ENCODE measurements at places on chromosomes 7 and 10.
A peak's percentile ranks its signal among the peaks of the same experiment; 100 is the strongest.

DNA sequence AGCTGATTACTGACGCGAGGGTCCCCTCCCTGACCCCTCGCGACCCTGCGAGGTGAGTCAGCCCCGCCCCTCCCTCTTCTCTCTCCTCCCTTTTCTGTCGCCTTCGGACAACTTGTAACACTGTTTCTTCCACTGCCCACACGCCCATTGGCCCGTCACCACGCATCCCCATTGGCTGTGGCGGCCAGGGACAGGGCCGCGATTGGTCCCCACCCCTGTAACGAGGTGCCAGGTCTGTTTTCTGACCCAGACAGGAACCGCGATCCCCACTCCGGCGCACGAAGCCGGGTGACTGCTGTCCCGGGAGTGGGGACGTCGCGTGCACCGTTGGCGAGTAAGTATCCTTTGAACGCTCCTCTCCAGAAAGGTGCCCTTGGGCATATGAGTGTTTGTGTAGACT is at the start of gene STRA8:
STRA8 (plus strand) TSS at position 269 of the 400 bp plus-strand sequence. CDS start 6,687 bp downstream, outside the sequence.
- peaks cover 5% of the 10 kb centered on the region for H3K27me3 ChIP-seq
- H3K4me3 ChIP-seq: no peak within 1 kb of the TSS
- peaks cover 10% of the 10 kb centered on the region for H3K4me1 ChIP-seq

DNA sequence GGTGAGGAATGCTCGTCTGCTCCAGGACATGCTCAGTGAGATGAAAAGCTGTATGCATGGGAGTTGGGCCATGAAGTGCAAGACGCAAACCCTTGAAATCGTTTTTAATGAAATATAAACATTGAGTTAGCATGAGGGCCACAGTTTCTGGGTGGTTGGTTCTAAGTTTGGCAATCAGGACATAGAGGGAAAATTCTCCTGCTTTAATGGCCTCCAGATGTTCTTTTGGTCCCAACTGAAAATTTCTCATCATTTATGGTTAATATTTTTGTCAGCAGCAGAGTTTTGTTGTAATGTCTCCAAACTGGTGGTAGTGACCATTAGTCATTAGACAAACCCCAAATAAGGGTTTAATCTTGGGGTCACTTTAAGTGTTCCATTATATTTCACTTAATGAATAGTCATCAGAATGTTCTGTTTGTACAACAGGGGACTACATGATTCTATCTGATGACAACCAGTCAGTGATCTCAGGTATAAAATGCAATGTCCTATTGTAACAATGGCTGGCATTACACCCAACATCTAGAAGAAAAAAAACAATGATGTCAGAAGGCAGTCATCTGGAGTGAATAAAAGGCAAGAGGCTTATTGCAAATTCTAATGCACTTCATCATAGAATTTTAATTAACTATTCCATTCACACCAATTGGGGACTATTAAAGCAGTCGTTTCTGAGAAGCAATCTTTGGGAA is 197.4 kb downstream of the JCAD start:
- no peak overlapping the region for H3K4me3 ChIP-seq
- DNase-seq: no peak

DNA sequence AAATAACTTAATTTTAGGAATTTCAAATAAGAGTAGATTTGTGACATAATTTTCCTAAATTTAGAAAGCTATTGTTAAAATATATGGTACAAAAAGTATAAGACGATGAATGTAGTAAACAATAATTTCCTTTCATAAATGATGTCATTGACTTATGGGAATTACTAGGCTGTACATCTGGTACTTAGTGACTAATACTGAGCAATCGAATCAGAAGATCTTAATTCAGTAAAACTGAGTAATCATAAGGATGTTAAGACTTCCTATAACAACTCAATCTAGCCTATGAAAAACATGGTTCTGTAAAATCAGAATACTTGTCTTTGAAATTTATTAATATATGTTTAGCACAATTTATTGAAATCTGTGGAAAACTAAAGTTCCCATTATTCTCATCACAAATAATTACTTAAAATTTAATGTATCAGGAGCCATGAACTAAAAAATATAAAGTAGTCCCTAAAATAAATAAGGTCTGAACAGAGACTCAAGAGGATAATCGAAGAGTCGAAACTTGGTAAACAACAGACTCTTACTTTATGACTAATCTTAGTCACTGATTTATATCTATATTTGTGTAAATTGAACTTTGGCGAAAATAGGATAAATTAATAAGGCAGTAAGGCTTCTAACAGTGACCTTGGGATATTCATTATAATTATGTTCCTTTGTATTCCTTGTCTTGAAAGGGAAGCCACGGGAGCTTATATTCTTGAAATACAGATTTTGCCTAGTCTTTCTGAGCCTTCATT is 142.1 kb downstream of the HGF start:
- no peaks in the 10 kb centered on the region for H3K36me3 ChIP-seq
- H3K4me3 ChIP-seq: no peak overlapping the region
- no peaks in the 10 kb centered on the region for H3K27me3 ChIP-seq
- no peaks in the 10 kb centered on the region for H3K4me1 ChIP-seq
- no peak for DNase-seq

- peaks cover 5% of the 10 kb centered on the region for H3K27me3 ChIP-seq
- no peak overlapping the region for H3K4me3 ChIP-seq
- H3K4me1 ChIP-seq: peaks cover 71% of the 10 kb centered on the region
- peaks cover 34% of the 10 kb centered on the region for H3K36me3 ChIP-seq
- peak overlapping the region; percentile 24 for H3K27ac ChIP-seq
Observed at GRCh38 chr10:104306897-104307296, 31.4 kb downstream of the ITPRIP start.

- no peak overlapping the region for H3K4me3 ChIP-seq
- no peaks in the 10 kb centered on the region for H3K36me3 ChIP-seq
- DNase-seq: no peak
- no peak overlapping the region for H3K27ac ChIP-seq
- no peaks in the 10 kb centered on the region for H3K4me1 ChIP-seq
- H3K27me3 ChIP-seq: peaks cover 18% of the 10 kb centered on the region
Observed at GRCh38 chr10:44353721-44354120, 31.2 kb downstream of the CXCL12 start.

GRCh38 chr10:77843264-77843663 is 83.3 kb downstream of the DLG5 start:
- no peak overlapping the region for H3K4me3 ChIP-seq
- H3K27ac ChIP-seq: no peak overlapping the region
- no peak for DNase-seq
- H3K36me3 ChIP-seq: no peaks in the 10 kb centered on the region
- no peaks in the 10 kb centered on the region for H3K4me1 ChIP-seq

- peaks cover 24% of the 10 kb centered on the region for H3K36me3 ChIP-seq
- peak overlapping the region; percentile 100 for H3K27ac ChIP-seq
- peak; percentile 47 for DNase-seq
- peaks cover 42% of the 10 kb centered on the region for H3K4me1 ChIP-seq
Observed at GRCh38 chr10:75211007-75211691, 553 bp downstream of the VDAC2 start.

DNA sequence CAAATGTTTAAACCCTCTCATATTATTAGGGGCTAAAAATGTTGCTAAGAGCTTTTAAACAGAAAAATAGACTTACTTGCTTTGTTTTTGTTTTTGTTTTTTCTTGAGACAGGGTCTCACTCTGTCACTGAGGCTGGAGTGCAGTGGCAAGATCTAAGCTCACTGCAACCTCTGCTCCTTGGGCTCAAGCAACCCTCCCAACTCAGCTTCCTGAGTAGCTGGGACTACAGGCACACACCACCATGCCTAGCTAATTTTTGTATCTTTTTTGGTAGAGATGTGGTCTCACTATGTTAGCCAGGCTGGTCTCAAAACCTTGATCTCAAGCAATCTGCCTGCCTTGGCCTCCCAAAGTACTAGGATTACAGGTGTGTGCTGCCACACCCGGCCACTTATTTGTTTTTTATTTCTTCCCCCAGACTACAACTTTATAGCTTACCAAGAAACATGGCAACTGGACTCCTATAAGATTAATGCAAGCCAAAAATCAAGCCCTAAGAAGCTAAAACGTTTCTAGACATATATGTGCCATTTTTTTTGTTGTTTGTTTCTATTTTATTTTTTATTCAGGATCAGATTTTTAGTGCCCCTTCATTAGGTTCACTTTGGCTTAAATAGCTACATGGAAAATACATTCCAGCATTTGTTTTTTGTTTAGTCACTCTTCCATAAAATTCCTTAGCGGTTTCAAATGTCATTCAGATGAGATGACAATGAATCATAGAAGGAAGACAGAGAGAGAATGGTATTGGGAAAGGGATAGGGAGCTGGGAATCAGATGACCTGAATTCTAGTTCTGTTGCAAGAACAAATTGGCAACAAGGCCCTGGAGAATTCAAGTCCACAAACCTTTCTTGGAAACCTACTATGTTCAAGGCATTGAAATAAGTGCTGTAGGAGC is 163.4 kb upstream of the MKLN1 start:
- H3K27me3 ChIP-seq: peaks cover 4% of the 10 kb centered on the region
- no peaks in the 10 kb centered on the region for H3K4me1 ChIP-seq
- no peak for DNase-seq
- H3K36me3 ChIP-seq: no peaks in the 10 kb centered on the region
- no peak overlapping the region for H3K4me3 ChIP-seq
- no peak overlapping the region for H3K27ac ChIP-seq

- H3K27me3 ChIP-seq: no peaks in the 10 kb centered on the region
- no peaks in the 10 kb centered on the region for H3K4me1 ChIP-seq
- DNase-seq: no peak
- H3K36me3 ChIP-seq: no peaks in the 10 kb centered on the region
- H3K27ac ChIP-seq: no peak overlapping the region
Observed at GRCh38 chr10:34908481-34908880, 93.4 kb upstream of the PARD3 start.

DNA sequence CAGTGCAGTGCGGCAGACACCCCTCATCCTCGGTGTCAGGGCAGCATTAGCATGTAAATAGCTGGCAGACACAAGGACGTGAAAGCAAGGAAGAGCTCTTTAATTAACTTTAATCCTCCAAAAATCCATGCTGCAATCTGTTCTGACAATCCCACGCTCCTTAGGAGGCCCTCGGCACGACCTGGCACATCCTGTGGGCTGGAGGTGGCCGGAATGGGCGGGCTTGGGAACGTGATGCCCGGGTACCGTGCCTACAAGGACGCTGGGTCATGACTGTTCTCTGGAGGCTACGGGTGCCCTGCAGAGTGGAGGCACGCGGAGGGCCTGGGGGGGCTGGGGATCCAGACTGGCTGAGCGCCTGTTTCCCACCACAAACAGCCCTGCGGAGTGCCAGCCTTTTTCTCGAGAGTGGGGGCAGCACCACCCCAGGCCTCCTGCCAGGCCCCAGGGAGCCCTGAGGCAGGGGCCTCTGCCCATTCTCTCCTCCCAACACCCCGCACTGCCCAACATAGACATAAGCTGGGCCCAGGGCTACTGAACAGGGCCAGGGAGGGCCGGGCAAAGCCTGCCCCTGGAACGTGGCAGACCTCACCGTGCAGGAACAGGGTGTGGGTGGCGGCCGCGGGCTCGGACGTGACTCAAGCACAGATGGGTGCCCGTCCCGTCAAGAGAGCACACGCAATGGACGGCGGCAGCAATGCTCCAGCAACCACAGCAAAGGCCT is 189.3 kb downstream of the MAD1L1 start:
- H3K27ac ChIP-seq: no peak overlapping the region
- H3K27me3 ChIP-seq: no peaks in the 10 kb centered on the region
- H3K4me3 ChIP-seq: no peak overlapping the region

DNA sequence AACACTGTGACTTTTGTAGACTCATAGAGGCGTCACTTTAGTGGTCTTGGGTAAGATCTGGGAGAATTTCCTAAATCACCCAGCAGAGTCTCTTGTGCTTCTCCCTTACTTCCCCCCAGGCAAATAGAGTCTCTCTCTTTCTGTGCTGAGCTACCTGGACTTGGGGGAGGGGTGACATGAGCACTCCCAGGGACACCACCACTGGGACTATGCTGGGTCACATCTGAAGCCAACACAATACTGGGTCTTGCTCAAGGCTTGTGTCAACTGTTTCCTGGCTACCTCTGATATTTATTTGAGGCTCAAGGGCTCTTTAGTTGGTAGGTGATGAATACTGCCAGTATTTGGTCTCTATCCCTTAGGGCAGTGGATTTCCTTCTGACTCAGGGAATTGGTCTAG is 214.6 kb upstream of the TPK1 start:
- no peaks in the 10 kb centered on the region for H3K27me3 ChIP-seq
- DNase-seq: no peak
- no peak overlapping the region for H3K27ac ChIP-seq

GRCh38 chr10:15426115-15426514 is 55.0 kb upstream of the FAM171A1 start:
- DNase-seq: no peak
- H3K27ac ChIP-seq: no peak overlapping the region
- peaks cover 11% of the 10 kb centered on the region for H3K27me3 ChIP-seq
- no peaks in the 10 kb centered on the region for H3K36me3 ChIP-seq
- no peaks in the 10 kb centered on the region for H3K4me1 ChIP-seq

GRCh38 chr7:80412842-80413241 is 99.0 kb downstream of the GNAT3 start:
- no peaks in the 10 kb centered on the region for H3K4me1 ChIP-seq
- H3K27ac ChIP-seq: no peak overlapping the region
- H3K27me3 ChIP-seq: no peaks in the 10 kb centered on the region
- no peak for DNase-seq

DNA sequence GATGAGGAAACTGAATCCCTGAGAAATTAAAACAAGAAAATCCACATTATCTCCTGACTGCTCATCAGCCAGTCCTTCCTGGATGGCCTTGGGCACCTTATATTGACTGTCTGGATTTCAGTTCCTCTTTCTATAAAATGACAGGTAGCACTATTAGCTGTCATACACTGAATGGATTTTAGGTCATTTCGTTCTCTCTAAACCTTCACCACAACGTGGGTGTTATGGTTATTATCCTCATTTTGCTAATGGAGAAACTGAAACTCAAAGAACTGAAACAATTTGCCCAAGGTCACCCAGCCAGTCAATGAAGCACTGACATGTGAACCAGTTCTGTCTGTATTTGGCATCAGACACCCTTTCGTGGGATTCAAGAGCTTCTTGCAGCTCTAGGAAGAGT is 193.8 kb downstream of the CYP26A1 start:
- no peak overlapping the region for H3K4me3 ChIP-seq
- no peaks in the 10 kb centered on the region for H3K36me3 ChIP-seq
- DNase-seq: no peak
- no peak overlapping the region for H3K27ac ChIP-seq

DNA sequence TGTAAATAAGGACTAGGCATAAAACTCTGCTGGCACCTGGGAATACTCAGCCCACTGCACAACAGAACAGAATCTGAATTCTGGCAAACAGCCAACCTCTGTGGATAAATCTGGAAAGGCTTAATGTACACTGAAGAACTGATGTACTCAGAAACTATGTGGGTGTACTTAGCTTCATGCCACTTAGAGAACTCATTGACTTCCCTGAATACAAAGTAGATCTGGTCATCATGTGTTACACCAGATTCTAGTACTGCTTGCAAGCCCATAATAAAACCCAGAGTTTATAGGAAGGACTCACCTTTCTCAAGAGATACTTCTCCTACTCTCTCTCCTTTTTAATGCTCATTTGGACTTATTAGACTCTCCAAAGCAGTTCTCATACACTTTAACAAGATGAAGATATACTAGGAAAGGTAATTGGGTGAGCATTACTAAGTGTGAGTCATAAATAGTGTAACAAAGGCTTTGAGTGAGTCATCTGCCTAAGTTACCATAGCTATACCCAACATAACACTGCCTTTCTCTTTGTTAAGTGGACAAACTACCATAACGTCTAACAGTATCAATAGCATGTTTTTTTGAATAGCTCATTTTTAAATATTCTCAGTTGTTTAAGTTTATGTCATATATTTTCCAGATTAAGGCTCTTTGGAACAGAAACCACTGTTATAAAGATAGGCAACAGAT is 309.1 kb downstream of the MDFIC start:
- H3K27ac ChIP-seq: no peak overlapping the region
- no peak for DNase-seq
- H3K4me1 ChIP-seq: peaks cover 20% of the 10 kb centered on the region
- no peak overlapping the region for H3K4me3 ChIP-seq

- no peak for DNase-seq
- H3K4me1 ChIP-seq: peaks cover 60% of the 10 kb centered on the region
- H3K36me3 ChIP-seq: peaks cover 8% of the 10 kb centered on the region
- H3K27me3 ChIP-seq: no peaks in the 10 kb centered on the region
- H3K4me3 ChIP-seq: no peak overlapping the region
- H3K27ac ChIP-seq: no peak overlapping the region
Observed at GRCh38 chr7:16934722-16935340, 53.0 kb upstream of the AGR3 start.
